NCI-H226 (cell line): ENCODE measurements at places on chromosomes 12 and 14.

DNA sequence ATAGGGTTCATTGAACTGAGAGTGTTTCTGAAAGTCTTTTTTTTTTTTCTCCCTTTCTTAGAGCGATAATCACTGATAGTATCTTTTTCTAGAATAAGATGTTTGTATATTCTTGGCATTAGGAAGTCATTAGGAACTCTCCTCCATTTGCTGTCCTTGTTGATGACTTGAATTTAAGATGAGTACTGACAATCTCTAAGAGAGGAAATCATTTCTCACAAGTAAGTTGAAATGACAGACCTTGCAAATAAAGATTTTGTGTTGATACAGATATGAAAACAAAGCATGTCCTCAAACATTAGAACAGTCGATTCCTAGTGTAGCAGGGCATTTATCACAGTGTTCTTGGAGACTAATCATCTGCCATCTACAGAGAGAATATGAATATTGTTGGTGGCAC is 458.4 kb upstream of the SYT1 start:
- DNase-seq: no peak

DNA sequence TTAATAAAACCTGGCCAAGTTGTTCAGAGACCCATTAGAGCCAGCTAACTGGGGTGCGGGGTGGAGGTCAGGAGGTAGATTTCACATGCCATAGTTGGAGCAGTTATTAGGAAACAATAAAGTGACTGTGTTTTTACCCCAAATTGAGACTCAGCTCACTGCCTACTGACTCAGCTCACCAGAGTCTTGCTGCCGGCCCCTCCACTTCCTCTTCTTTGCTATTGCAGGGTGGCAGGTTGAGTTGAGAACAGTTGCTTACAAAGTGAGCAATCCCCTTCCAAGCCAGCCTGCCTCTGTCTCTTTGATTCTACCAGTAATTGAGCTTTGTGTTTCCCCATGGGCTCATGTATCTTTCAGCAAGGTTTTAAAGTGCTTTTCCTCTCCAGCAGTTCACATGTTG is 12.9 kb downstream of the ST8SIA1 start:
- DNase-seq: peak; percentile 7

- DNase-seq: no peak
Observed at GRCh38 chr14:69573831-69574262, 824 bp downstream of the CCDC177 start.

GRCh38 chr12:64911912-64912311 is 87.5 kb downstream of the TBC1D30 start:
- no peak for DNase-seq

DNA sequence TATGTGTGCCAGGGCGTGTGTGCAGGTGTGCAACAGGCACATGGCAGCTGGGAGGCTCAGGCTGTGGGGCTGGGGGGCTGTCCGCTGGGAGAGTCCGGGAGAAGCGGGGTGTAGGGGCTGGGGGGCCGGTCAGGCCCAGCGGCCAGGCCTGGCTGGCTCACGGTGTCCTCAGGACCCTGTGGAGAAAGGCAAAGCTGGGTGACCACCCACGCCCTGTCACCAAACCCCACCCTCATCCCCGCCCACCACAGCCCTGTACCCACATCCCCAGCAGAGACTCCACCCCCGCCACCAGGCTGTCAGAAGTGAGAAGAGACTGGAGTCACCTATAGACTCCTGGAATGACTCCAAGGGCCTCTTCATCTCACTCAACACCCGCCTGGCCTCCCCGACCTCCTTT is 85.3 kb downstream of the SCARB1 start:
- no peak for DNase-seq

DNA sequence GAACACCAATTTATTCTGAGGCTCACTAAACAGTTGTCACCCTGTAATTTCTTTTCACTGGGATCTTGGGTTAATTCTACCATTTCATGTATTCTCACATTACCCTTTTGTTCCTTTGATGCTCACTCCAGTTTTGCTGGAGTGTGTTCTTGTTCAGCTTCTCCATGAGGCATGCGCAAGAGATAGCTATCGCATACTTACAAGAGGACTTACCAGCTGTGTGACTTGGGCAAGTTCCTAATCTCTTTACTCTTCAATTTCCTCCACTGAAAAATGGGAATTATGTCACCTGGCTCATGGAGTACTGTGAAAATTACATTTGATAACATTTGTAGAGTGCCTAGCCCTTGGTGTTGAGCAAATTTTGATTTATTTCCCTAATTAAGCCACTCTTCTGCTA is 56.5 kb upstream of the JDP2 start:
- DNase-seq: no peak

- DNase-seq: peak; percentile 98
Observed at GRCh38 chr12:66169221-66170170, at the start of gene TMBIM4. TSS of gene TMBIM4 (minus strand) at chr12:66169996. CDS start at chr12:66169951, 45 bp downstream.

DNA sequence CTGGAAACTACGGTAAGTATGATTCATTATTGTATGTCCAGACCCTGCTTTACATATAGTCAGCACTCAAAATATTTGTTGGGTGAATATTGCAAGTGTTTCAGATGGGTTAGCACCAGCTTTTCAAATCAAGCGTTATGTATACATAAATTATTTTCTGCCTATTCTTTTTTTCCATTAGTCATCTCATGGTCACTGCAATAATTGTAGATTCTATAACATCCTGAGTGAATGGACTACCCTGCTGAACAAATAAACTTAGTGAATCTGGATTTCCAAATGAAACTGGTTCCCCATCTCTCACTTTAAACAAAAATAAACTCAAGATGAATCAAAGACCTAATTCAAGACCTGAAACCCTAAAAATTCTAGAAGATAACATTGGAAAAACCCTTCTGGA is 152.3 kb downstream of the DIO2 start:
- DNase-seq: no peak
